GM23338 (cell line): ENCODE measurements at places on chromosomes 1 and 21. TPM values are rescaled to one million over a fixed set of nuclear protein-coding genes. Genes with fewer than 3 reads are reported as not detected.
A peak's percentile ranks its signal among the peaks of the same experiment; 100 is the strongest.

CLCNKA gene
- polyA plus RNA-seq: 0.50 and 0.76 TPM in 2 replicates

WDR64 gene
- polyA plus RNA-seq: not detected in 2 replicates

CLDN14 gene
- polyA plus RNA-seq: not detected in 2 replicates

PGLYRP4 gene
- polyA plus RNA-seq: not detected in 2 replicates

AIRE gene
- polyA plus RNA-seq: not detected in 2 replicates

- no peaks in the 10 kb centered on the region for H3K27me3 ChIP-seq
- H3K27ac ChIP-seq: no peak overlapping the region
- no peak overlapping the region for H3K4me3 ChIP-seq
- DNase-seq: no peak
These were observed 120.4 kb downstream of the TOMM20 start for GRCh38 chr1:235008239-235008638.

- H3K27ac ChIP-seq: no peak overlapping the region
- DNase-seq: no peak
- H3K27me3 ChIP-seq: no peaks in the 10 kb centered on the region
- no peak overlapping the region for H3K4me3 ChIP-seq
These were observed 101.0 kb upstream of the GUCA2B start for GRCh38 chr1:42052072-42052699.

- no peak for DNase-seq
- peaks cover 4% of the 10 kb centered on the region; the same call in 1 of the 2 replicates for H3K4me1 ChIP-seq
- H3K36me3 ChIP-seq: peaks cover 14% of the 10 kb centered on the region; the same call in 1 of the 2 replicates
- peak overlapping the region; percentile 75 for H3K27ac ChIP-seq
- no peaks in the 10 kb centered on the region for H3K27me3 ChIP-seq
- no peak overlapping the region for H3K4me3 ChIP-seq
These were observed 75.9 kb upstream of the CACYBP start for GRCh38 chr1:174923820-174924219.

- no peak overlapping the region for H3K4me3 ChIP-seq
- H3K27me3 ChIP-seq: no peaks in the 10 kb centered on the region
- H3K36me3 ChIP-seq: no peaks in the 10 kb centered on the region
- peaks cover 6% of the 10 kb centered on the region; the same call in 1 of the 2 replicates for H3K4me1 ChIP-seq
- no peak for DNase-seq
These were observed 33.8 kb upstream of the RIPK4 start for GRCh38 chr21:41800425-41801320.

GRCh38 chr1:213389061-213389581 is 338.1 kb downstream of the RPS6KC1 start:
- H3K36me3 ChIP-seq: no peaks in the 10 kb centered on the region
- no peaks in the 10 kb centered on the region for H3K4me1 ChIP-seq
- H3K4me3 ChIP-seq: no peak overlapping the region
- DNase-seq: no peak
- no peak overlapping the region for H3K27ac ChIP-seq
- H3K27me3 ChIP-seq: no peaks in the 10 kb centered on the region
